ENCODE measurements at places on chromosomes 4 and X.

DNA sequence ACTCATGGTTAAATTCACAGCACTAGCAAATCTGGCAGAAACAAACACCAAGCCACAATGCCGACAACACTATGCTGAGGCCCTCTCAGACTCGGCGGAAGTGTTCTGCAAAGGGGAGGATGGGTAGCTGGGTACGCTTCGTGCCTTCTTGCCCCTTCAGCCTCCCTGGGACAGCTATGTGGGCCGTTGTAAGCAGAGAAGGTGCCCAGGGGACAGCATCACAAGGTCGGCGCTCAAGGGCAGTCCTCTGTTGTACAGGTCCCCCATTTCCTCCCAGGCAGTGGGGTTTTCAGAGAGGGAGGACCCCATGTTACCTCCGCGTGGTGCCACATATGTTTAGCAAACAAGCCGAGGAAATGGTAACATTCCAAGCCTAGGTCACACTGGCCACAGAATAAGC is 173.6 kb downstream of the AFAP1 start:
- no peak for ATAC-seq

DNA sequence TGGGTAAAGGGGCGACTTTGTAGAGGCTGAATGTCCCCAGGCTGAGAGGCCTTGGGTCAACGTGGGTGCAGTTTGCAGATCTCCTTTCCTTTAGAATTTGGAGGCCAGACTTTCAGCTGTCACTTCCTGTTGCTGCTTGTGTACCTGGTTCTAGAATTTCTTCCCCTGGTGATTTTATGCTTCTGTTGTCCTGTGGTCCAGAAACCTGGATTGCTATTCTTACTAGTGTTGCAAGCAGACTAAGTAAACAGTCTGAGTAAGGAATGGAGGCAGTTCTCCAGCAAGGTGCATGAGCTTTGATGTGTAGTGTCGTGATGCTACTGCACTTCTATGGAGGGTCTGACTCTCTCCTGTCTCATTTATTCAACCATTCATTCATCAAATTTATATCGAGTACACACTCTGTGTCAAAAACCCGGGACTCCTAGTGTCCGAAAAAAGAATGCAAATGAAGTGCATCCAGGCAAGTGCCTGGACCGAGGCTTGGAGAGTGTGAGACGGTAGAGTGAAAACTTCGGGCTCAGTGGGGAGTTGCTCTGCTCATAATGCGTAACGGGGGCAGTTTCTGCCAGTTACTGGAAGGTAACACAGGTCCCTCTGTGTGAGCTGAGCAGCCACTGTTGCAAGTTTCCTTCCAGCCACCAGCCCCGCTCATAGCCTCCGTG is 83.3 kb downstream of the SORCS2 start:
- ATAC-seq = no peak

DNA sequence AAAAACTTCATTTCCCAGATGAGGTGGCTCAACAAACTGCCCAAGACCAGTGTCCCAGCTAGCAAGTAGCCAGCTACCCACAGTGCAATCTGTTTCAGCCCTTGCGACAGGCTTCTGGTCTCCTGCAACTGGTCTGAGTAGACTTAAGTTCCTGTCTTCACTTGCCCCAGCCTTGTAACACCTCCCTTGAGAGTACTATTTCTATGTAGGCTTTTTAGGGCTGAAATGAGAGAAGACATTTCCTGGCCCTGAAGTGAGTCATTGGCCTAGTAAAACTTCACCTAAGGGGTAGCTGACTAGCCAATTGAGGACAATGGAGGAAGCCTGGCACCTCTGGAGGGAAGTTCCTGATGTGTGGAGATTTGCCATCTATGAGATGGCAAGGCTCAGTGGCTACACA is 80.1 kb upstream of the STIM2 start:
- no peak for ATAC-seq

DNA sequence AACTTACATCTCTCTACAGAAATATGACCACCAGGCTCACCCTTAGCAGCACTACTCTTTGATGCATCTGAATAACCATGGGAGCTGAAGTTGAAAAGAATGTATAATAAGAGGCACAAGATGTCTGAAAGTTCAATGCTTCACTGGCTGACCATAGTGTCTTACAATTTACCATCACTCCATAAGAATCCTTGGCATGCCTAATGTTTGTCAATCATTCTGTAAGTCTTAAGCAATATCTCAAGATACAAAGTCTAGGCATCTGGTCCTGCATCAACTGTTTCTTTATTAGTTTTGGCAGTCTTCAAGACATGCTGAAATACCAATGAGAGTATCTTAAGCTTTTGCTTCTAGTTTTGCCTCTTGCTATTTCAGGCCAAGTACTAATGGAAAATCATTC is 755.5 kb downstream of the STIM2 start:
- no peak for ATAC-seq

- ATAC-seq = no peak
Measured at GRCh38 chrX:150893936-150894335, 4.5 kb downstream of the CD99L2 start.

GRCh38 chr4:102527695-102528283 is 26.6 kb downstream of the NFKB1 start:
- ATAC-seq = no peak

DNA sequence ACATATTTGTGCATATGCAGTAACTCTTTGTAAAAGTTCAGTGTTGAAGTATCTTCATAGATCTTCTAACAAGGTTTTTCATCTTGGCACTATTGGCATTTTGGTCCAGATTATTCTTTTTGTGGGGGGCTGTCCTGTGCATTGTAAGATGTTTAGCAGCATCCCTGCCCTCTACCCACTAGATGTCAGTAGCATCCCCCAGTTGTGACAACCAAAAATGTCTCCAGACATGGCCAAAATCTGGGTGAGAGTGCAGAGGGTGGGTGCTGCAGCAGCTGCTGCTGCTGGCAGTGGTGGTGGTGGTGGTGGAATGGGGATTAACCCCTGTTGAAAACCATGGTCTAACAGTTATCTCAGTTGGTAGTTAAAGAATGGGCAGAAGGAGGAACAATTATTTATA is 370.0 kb downstream of the GPAT3 start:
- ATAC-seq = peak; percentile 62

DNA sequence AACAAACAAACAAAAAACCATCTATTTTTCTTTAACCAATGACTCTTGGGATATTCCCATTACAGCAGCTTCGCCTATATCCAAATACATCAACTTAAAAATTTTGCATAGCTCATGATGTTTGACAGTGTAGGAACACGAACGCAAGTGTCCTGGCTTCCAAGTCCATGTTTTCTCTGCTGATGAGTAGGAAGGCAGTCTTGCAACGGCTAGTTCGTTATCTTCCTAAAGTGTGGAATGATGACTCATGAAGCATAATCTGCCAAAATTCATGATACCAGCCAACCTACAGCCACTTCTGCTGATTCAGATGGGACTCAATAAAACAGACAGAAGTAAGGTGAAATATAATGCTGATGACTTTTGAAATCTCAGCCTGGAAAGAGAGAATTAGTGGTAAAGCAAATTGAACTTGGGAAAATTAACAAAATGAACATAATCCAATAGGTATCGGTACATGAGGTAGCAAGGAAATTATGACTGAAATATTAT is 6.4 kb upstream of the SEPTIN11 start:
- ATAC-seq = no peak

DNA sequence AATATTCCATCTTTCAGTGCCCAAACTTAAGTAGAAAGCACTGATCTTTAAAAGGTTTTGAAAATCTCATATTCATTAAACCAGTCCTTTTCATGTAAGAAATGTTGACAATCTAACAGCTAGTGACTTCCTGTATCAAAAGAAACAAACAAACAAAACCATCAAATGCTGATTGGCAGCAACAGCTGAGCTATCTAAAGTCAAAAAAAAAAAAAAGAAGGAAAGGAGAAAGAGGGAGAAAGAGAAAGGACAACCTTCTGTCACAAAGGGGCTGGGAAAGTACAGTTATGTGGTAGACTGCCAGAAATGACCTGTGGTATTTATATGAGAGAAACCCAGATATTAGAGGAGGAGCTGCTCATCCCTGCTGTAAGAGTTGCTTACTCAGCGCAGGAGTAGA is 614.6 kb upstream of the SMIM31 start:
- ATAC-seq = no peak

DNA sequence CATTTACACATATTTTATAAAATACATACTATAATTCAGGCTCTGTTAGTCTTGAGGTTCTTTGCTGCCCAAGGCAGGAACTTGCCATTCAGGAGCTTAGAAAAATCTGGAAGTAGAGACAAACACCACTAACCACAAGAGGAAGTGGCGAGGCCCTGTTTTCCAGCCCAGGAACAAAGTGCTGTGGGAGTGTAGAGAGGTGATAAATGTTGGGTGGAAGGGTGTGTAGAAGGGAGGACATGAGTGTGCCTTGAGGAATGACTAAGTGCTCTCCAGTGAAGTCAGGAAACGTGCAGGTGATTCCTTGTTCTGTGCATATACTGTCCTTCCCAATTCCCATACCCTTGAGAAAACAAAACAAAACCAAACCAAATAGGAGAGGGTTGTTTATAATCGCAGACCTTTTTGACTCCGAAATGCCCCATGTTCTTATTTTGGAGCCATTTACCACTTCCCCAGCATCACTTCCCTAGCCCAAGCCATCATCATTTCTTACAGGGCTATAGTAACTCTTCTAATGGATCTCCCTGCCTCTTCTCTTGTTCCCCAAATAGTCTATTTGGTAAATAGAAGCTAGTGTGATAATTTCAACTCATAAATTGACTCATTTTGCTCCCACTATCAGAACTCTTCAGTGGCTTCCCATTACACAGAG is 83.2 kb downstream of the GPAT3 start:
- no peak for ATAC-seq

DNA sequence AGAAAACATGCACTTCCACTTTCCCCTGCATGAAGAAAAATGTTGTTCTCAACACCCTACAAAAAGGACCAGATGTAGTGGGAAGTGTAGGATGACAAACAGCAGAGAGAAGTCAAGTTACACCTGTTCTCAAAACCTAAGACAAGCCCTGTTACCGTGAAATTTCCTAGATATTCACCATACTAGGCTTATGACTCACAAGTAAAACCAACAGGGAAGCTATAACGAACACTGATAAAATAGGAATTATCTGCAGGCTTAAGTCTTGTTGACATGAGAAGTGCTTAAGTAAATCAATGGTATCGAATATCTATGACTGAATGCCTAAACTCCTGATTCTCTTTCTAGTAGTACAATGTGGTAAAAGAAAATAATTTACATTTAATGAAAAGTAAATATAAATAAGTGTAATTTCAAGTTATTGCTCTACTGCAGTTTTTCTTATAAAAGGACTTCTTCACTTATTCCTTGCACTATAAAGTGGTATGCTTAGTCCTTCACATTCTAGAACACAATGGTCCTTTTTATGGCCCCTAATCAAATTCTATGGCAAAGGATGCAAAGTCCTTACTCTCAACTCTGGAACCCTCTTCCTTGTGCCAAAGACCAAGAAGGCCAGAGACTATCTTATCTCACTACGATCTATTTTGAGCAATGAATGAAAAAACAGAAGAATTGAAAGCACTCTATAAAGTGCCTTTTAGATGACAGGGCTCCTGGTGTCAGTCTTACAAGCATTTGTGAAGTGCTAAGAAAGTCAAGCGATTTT is 19.6 kb downstream of the AP1S2 start:
- no peak for ATAC-seq

- no peak for ATAC-seq
Measured at GRCh38 chr4:13306356-13306755, 177.8 kb downstream of the RAB28 start.

DNA sequence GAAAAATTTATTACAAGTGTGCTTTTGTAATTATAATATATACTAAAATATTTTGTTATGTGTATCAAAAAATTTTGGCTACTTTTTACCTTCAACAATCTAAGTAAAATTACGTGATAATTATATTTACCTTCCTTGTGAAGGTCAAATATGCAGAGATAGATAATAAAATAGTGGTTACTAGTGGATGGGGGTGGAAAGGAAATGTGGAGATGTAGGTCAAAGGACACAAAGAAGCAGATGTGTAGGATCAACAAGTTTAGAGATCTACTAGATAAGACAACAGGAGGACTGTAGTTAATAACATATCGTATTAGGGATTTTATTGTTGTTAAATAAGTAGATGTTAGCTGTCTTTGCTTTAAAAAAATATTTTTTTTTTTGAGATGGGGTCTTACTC is 21.3 kb downstream of the HERC5 start:
- ATAC-seq = no peak

- no peak for ATAC-seq
Measured at GRCh38 chr4:55973650-55974049, 24.9 kb downstream of the CEP135 start.

DNA sequence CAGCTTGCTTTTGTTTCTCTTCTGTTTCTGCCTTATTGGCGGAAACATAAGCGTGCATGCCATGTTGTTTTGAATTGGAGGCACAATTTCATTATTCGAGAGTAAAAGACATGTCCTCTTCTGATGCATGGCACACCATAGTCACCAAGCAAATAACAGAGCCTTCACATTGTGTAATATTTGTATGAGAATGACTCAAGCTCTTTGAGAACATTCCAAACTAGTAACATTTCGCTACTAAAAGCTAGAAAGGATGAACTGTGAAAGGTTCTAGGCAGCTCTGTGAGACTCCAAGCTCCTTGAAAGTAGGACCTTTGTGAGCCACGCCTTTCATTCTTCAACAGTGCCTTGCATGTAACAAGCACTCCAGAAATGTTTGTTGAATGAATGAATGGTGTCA is 9.2 kb upstream of the ANXA3 start:
- ATAC-seq = no peak

GRCh38 chrX:135432881-135433521 is 11.3 kb downstream of the SMIM10L2A start:
- no peak for ATAC-seq

GRCh38 chrX:153981771-153982533 is 9.4 kb downstream of the TMEM187 start:
- ATAC-seq = no peak

DNA sequence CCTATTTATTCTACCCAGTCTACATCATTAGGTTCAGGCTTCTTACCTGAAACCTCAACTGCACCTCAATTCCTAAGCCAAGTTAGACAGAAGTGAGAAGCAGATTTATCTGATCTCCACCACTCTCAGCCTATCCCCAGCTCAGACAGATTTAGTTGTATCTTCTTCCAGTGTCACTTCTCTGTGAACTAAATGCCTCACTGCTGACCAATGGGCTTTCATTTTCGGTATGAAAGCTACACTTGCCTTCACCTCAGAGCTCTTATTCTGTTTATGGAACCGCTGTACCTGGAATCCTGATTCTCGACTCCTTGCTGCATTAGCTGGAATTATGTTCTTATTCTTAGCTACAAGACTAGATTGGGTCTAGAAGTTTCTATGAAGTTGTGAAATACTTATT is 833.2 kb downstream of the CCSER1 start:
- ATAC-seq = no peak

GRCh38 chrX:76454456-76454927 is 27.0 kb downstream of the MAGEE1 start:
- ATAC-seq = no peak

DNA sequence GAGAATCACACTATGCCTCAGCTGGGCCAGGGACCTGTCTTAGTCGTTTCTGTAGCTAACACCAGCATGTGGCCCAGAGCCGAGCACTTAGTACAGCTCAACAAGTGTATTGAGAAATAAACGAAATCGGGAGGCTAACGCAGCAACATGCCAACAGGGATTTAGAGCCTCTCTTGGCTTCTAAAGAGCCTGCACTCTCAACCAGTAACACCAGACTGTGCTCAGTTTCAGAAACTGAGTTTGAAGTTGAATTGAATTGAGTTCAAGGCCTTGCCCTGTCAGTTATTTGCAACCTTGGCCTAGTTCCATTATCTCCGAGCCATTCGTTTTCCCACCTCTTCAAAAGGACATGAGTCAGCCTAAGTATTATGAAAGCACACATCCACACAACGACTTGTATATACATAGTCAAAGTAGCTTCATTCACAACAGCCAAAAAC is 71.3 kb upstream of the LDB2 start:
- no peak for ATAC-seq

Data from motor neuron (in vitro differentiated cells).